RWPE2 (cell line): ENCODE measurements at places on chromosomes 3 and 15.

GRCh38 chr15:70327856-70328678, 230.3 kb upstream of the TLE3 start:
- H3K27me3 ChIP-seq, result no peaks in the 10 kb centered on the region
- H3K4me1 ChIP-seq, result peaks cover 23% of the 10 kb centered on the region
- H3K4me3 ChIP-seq, result no peak overlapping the region
- no peak overlapping the region for H3K27ac ChIP-seq

GRCh38 chr15:45200001-45200798, 12.4 kb upstream of the SHF start:
- no peaks in the 10 kb centered on the region for H3K4me1 ChIP-seq
- H3K27ac ChIP-seq, result peak overlapping the region; percentile 68
- peak overlapping the region; percentile 79 for H3K4me3 ChIP-seq
- DNase-seq, result peak; percentile 91

DNA sequence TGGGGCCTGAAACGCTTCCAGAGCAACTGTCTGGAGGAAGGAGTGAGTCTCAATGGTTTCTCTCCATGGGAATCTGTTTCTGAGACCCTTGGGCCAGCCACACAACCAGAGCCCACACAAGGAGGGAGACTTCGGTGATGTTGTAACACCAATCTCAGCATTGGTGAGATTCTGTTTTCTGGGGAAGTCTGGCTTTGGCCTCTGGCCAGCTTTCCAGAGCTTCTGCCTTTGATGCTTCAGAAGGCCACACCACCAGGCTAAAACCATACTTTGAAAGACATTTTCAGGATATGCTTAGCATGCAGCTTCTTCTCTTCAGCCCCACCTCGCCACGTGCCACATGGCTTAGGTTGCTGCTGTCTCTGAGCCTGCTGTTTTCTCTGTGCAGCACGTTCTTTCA, 3.6 kb upstream of the EEFSEC start:
- no peak overlapping the region for H3K4me3 ChIP-seq
- H3K36me3 ChIP-seq, result no peaks in the 10 kb centered on the region
- peaks cover 2% of the 10 kb centered on the region for H3K4me1 ChIP-seq
- no peak for DNase-seq
- no peak overlapping the region for H3K27ac ChIP-seq
- no peaks in the 10 kb centered on the region for H3K27me3 ChIP-seq

- H3K27ac ChIP-seq, result no peak overlapping the region
- H3K4me1 ChIP-seq, result no peaks in the 10 kb centered on the region
- H3K27me3 ChIP-seq, result no peaks in the 10 kb centered on the region
- no peak overlapping the region for H3K4me3 ChIP-seq
- DNase-seq, result no peak
- H3K36me3 ChIP-seq, result no peaks in the 10 kb centered on the region
Observed at GRCh38 chr3:113063126-113063894, 72.5 kb downstream of the GTPBP8 start.

DNA sequence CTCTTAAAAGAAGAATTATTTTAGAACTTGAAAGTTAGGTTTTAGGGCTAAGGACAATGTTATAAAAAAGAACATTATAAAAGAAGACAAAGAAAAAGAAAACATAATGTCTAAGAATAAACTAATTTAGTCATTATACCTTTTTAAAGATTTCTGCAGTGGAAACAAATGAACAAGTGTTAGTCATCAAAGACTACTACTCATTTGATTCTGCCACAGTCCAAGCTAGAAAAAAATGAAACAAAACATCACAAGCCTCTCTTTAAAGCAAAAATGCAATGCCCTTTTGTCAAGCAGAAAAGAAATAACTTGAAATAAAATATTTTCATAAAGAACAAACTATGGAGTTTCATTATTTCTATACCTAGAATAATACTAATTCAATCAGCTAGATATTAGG, 102.0 kb downstream of the TBC1D5 start:
- no peaks in the 10 kb centered on the region for H3K27me3 ChIP-seq
- no peak overlapping the region for H3K4me3 ChIP-seq
- H3K27ac ChIP-seq, result peak overlapping the region; percentile 81
- no peaks in the 10 kb centered on the region for H3K36me3 ChIP-seq
- H3K4me1 ChIP-seq, result peaks cover 31% of the 10 kb centered on the region

DNA sequence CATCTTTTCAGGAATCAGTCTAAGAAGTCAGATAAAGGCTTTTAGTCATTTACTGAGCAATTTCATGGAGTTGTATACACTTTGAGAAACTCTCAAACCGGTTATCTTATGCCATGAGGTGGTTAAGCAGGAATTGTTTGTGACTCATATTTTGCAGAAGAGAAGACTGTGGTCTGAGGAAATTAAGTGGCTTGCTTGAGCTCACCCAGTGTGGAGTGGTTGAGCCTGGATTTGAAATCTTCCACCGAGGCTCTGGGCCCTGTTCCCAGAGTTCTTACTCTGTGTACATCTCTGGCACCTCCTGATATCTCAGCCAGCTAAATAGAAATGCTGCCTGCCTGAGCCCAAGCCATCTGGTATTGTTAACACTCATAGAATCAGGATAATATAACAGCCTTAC, 37.8 kb upstream of the BCL6 start:
- DNase-seq, result no peak
- H3K4me1 ChIP-seq, result no peaks in the 10 kb centered on the region
- H3K27me3 ChIP-seq, result no peaks in the 10 kb centered on the region

DNA sequence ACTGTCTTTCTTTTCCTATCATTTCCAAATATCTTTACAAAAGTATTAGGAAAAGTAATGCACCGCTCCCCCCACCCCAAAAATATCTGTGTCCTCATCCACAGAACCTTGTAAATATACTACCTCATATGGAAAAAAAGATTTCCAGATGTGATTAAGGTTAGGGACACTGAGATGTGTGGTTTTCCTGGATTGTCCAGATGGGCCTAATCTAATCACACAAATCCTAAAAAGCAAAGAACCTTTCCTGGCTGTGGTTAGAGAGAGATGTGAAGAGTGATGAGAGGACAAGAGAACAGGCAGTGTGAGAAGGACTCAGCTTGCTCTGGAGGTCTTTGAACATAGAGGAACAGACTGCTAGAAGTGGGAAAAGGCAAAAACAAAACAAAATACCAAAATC, 77.7 kb downstream of the ROBO1 start:
- no peaks in the 10 kb centered on the region for H3K36me3 ChIP-seq
- H3K4me1 ChIP-seq, result no peaks in the 10 kb centered on the region
- no peak overlapping the region for H3K27ac ChIP-seq
- no peak overlapping the region for H3K4me3 ChIP-seq
- no peak for DNase-seq

DNA sequence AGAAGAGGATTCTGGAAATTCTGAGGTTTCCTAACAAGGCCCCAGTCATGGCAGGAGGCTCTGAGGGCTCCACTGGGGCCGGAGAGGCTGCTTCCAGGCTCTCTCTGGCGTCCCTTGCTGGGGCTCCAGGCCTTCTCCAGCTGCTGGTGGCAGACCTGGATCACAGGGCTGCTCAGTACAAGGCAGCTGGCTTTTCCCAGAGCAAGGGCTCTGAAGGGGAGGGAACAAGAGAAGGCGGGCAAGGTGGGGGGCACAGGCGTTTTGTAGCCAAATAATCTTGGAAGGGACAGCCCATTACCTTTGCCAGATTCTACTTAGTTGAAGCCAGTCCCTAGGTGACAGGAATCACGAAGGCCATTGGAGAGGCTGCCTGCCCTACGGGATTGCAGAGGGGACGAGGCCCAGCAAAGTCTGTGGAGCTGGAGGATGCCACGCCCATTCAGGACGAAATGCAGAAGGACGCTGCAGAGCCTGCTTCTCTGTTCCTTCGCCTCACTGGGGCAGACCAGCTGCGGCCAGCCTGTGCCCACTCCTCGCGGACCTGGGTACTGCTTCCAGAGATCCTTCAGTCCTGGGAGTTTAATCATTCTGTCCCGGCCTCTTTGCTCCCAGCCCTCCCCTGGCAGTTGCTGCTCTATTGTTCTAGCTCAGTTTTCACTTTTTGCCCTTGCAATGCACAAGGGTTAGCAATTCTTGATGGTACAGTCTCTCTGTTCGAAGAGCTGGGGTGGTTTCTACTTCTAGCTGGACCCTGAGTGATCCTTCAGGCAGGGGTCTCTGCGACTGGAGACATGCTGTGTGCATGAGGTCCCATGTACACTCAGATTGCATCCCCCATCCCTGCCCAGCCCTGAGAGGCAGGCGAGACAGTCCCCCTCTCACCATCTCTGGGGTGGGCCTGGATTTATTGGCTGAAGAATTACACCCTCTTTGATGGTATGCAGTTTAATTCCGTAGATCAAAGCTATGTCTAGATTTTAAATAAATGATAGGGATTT, 149.3 kb upstream of the MEF2A start:
- DNase-seq, result peak; percentile 44
- H3K4me3 ChIP-seq, result no peak overlapping the region
- H3K27me3 ChIP-seq, result no peaks in the 10 kb centered on the region
- H3K36me3 ChIP-seq, result no peaks in the 10 kb centered on the region
- no peak overlapping the region for H3K27ac ChIP-seq
